NCI-H526 treated with DMSO at 0.1 percent for 48 hours (cell line): ENCODE measurements at places on chromosomes 5 and 9.

DNA sequence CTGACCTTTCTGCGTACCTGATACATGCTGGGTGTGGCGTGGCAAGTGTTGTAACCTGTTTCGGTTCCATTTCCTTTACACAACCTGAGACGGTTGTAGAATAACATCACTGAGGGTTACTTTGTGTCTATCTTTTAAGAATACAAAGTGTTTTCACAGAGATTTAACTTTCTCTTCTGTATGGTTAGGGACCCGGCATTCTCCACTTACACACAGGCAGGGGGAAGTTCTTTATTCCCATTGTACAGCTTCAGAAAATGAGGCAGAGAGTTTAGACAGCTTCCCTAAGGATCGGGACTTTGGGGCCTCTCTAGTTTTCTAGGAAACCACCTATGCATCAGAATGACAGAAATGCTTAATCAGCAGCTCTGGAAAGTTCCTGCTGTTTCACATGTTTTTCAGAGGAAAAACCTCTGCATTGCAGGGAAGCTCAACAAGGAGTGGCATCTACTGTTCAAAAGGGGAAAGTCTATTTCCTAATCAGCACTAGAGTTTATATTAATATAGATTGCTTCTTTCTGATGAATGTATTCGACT lies 41.3 kb downstream of the CAST start:
- no peak for DNase-seq

DNA sequence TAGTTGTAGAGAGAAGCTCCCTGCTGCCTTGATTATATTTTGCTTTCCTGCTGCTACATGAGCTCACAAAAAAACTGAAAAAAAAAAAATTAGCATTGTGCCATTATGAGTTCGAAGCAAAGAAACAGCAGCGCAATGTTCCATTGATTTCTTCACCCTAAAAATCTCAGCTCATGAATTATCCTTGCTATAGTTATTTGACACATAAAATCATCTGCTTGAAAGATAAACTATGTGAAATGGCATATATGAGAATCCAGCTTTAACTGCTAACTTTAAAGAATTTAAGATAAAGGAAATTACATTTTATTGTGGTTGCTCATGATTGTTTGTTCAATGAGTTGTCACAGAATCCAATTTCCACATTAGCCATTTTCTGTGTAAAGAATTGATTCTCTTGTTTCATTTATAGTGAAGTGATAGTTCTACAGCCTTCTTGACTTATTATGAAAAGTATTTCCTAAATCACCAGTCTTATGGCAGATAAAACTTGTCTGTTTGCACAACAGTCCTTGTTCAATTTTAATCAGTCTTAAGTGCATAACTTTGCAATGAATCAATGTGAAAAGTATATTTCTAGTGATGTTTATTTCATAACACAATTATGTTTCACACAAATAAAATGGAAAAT lies 1275.0 kb upstream of the CDH9 start:
- DNase-seq: peak; percentile 2

DNA sequence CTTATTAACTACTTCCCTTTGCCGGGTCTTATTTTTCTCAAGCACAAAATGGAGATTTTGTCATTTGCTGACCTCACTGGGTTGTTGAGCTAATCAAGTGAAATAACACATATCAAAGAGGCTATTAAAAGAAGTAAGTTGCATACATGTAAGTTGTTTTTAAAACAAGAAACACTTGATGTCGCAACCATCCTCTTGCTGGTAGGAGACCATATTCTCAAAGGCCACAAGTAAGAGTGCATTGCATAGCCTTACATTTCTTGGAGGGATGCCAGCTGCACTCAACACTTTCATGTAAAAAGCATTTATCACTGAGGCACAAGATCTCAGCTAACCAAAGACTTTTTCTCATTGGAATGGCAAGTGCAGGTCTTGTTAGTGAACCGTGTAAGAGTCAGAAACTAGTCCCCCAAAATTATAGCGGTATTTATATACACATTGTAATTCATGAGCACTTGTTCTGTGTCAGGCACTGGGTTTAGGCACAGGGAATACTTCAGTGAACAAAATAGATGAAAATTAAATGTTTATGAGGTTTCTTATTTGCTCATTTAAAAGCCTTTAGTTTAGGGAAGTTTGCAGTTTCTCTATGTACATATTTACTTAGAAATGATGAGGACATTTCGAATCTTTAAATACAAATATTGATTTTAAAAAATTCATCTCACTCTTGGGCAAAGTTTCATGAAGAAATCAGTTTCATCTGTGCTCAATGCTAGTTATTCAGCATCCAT lies 72.0 kb downstream of the ZFAND5 start:
- DNase-seq: no peak

GRCh38 chr5:89584339-89584956 lies 701.5 kb upstream of the MEF2C start:
- DNase-seq: no peak

GRCh38 chr5:95808686-95809413 lies 13.7 kb downstream of the GLRX start:
- no peak for DNase-seq

- no peak for DNase-seq
Observed at GRCh38 chr5:127856292-127856691, 153.1 kb downstream of the CCDC192 start.

DNA sequence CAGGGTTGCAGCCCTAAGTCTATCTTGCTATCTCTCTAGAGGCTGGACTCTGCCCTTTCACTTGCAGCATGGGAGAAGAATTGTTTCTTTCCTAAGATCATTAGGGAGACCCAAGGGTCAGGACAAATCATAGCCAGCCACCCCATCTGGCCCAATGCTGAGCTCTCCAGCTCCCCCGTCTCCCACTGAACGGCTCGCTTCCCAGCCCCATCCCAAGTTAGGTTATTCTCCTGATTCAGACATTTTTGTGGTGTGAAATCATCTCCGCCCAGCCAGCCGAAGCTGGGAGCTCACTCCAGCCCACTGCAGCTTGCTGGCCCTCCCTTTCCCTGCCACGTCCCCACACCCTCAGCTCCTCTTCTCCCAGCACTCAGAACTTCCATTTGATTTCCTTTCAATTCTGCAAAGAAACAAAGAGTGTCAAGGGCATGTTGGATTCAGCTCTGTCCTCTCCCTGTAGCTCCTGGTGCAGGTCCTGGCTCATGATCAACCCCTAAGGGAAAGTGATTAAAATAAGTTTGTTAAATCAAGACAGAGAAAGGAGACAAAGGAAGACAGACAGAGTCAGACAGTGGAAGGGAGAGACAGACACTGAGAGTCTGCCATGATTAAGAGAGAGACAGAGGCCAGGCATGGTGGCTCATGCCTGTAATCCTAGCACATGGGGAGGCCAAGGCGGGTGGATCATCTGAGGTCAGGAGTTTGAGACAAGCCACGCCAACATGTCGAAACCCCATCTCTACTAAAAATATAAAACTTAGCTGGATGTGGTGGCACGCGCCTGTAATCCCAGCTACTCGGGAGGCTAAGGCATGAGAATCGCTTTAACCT lies 12.6 kb upstream of the SPARC start:
- DNase-seq: no peak

- DNase-seq: no peak
Observed at GRCh38 chr9:78314953-78315870, 18.3 kb downstream of the PSAT1 start.

- no peak for DNase-seq
Observed at GRCh38 chr5:157607371-157608161, 32.0 kb upstream of the ADAM19 start.

GRCh38 chr5:122880749-122881148 lies 35.3 kb downstream of the SNX24 start:
- no peak for DNase-seq

GRCh38 chr9:9565700-9566099 lies 1047.1 kb downstream of the PTPRD start:
- no peak for DNase-seq

DNA sequence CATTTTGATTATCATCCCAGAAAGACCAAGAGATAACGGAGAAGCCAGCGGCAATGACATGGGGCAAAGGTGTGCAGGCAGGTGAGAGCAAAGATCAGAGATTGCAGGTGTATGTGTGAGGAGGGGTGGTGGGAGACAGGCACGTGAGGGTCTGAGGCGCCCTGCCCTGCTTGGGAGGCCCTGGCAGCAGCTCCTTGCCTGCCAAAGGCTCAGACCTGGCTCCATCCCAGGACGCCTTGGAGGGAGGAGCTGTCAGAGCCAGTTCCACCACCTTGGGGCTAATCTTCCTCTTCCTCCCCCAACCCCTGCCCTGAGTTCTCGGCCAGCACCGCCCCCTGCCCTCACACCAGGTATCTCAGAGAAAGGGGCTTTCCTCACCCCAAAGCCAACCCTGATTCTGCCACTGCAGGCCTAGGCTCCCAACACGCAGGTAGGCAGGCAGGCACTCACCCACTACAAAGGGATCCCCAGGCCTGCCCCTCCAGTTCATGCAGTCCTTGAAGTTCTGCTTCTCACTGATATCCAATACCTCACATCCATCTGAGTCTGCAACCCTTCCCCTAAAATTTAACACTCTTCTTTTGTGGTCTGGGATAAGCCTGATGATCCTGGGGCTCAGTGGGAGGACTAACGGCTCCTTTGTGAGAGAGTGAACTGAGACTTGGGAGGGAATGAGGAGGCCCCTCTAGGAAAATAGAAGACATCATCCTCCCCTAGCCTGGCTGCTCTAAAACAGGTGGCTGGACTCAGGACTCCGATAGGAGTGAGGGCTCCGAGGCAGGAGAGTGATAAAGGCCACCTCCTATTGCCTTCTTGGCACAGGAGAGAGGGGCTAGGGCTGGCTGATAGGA lies 1.8 kb downstream of the AQP3 start:
- DNase-seq: no peak

- DNase-seq: no peak
Observed at GRCh38 chr5:177403102-177403791, 2.8 kb upstream of the PFN3 start.

GRCh38 chr9:73059247-73059646 lies 92.4 kb upstream of the ANXA1 start:
- DNase-seq: no peak

DNA sequence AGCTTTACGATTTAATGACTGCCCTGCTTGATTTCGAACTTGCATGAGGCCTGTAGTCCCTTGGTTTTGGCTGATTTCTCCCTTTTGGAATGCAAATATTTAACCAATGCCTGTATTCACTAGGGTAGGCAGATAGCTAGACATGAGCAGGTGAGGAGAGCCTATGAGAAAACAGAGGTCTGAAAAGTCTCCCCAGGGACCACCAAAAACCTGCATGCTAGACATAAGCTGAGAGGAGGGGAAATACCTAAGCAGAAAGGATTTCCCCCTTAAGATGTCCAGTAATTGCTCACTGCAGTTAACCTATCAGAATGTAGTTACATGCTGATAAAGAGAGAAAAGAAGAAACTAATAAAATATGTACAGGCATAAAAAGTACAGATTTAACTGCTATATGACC lies 667.4 kb upstream of the SEMA6A start:
- no peak for DNase-seq

- peak; percentile 16 for DNase-seq
Observed at GRCh38 chr9:123349691-123350480, 6.1 kb upstream of the CRB2 start.

DNA sequence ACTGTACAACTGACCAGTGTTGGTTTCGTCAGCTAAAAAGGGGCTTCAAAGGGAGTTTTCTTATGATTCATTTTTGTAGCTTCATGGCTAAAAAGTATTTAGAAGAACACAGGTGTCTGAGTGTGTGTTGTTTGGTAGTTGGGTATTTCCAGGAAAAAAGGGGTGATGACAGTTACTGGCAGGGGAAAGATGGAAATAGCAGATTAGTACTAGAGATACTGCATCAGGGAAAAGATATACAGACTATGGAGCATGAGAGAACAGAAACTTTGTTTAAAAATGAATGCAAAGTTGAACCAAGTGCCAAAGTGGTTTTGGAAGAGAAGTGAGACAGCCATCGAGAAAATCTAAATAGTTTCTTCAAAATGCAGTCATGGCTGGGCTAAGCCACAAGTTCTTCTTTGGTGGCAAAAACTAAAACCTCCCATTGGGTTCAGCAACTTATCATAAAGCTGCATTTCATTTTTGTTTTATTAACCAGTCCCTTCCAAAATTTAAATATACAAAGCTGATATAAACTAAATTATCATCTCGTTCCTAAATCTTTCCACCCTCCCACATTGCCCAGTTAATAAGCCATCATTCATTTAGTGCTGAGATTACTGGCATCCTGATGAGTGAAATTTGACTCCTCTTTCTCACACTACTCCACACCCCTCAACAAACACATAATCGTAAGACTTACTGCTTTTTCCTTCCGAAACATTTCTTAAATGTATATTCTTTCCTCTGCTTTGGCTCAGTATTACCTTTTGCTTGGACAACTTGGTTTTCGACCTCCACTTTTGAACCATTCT lies 33.5 kb downstream of the ELL2 start:
- DNase-seq: no peak

DNA sequence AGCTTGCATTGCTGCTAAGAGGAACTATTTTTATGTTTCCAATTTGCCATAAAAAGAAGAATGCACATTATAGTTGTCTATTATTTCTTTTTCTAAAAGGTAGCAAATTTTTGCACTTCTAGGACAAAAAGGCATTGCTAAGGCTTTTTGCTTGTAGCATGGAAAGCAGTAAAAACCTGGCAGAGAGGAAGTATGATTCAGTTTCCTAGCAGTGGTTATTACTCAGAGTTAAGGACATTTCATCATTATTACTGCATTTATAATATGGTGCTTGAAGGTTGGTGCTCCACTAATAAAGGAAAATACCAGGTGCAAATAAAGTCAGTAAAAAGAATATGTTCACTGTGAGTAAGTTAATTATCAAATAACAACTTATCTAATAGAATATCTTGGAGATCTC lies 179.8 kb upstream of the PLPPR1 start:
- DNase-seq: no peak

- DNase-seq: peak; percentile 81
Observed at GRCh38 chr9:69645488-69645887, 26.7 kb downstream of the APBA1 start.

DNA sequence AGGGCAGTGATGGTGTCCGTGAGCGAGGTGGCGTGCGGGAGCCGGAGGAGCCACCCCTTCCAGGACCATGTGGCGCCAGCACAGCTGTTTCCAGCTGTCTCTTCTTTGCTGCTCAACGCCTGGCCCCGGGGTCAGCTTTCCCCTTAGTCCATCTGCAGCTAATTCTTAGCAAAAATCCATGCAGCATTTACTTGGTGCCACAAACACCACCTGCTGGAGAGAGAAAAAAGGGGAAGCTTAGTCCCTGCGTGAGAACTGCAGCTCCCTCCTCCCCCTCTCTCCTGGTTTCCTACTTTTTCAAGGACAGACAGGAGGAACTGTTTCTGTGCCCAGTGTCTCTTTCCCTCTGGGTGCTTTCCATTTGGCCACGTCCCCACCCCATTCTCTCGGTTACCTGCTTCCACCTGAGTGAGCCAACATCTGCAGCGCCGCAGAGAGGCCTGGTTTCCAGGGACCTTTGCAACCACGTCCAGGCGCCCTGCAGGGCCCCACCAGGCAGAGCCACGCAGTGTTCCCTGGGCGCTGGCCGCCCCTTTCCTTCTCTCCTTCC lies 3.4 kb downstream of the SLC6A19 start:
- DNase-seq: no peak

- DNase-seq: no peak
Observed at GRCh38 chr5:154401931-154402330, 43.9 kb upstream of the SAP30L start.

- no peak for DNase-seq
Observed at GRCh38 chr9:76087976-76088375, 197.5 kb downstream of the PCSK5 start.
